ENCODE measurements at places on chromosomes 2 and 18.

DNA sequence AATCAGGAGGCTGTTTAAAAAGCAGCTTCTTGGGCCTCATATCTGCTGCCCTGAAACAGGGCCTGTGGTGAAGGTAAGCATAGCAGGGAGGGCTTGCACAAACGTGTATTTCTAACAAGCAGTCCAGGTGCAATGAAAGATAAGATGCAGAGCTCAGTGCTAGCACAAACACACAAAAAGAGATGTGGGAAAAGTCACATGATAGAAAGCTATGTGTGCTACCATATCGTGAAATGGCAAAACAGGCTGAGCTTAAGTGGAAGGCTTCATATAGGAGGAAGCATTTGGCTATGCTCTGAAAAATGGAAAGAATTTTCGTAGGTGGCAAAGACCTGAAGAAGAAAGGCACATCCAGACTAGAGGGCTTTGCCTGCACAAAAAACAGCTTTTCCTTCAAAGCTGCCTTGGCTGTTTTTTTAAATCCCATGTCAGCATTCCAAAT is 10.2 kb downstream of the RSAD2 start:
- DNase-seq: no peak

DNA sequence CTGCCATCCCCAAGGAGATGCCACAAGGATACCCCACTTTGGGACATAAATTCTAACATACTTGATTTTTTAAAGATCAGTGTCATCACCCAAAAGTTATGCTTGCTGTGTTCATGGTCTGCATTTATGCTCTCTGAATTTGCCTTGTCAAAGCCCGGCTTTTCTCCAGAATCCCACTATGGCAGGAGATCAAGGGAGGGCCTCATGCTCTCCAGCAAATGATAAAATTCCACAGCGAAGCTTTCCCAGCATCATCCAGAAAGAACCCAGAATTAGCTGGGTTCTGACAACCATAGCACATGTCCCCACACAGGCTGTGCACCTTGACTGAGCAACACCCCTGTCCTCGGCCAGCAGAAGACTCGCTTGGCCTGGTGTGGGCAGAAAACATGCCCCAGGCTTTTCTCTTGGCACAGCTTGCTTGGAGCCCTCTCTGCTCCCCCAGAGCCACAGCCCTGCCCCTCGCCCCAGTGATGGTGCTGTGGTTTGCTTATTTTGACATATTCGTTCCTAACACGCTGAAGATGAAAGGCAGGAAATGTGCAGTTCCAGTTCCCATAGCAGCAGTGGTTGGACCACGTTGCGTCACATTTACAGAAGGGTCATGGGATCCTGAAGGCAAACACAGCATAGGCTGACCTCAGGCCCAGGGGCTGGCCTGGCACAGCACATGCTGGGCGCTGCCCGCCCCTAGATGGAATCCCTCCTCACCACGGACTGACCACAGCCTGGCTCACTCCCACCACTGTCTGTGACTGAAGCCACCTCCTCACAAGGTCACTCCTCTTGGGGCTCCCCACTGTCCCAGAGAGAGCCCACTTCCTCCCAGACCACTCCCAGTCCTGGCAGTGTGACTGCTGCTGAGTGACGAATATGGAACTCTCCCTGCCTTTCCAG is 14.1 kb upstream of the CHRNA1 start:
- peak; percentile 22 for DNase-seq

DNA sequence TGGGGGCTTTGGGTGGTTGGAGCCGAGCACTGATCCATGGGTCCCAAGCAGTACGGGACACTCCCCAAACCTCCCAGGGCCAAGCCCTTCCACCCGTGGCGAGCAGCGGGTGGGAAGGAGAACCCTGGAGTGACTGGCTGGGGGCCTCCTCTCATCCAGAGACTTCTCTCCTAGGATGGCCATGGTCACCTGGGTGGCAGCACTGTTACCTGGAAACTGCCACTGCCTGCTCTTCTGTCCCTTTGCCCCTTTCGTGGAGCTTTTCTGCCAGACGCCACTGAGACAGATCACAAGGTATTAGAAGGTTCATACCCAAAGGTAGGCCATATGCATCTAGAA is 26.9 kb downstream of the CENPO start:
- no peak for DNase-seq

DNA sequence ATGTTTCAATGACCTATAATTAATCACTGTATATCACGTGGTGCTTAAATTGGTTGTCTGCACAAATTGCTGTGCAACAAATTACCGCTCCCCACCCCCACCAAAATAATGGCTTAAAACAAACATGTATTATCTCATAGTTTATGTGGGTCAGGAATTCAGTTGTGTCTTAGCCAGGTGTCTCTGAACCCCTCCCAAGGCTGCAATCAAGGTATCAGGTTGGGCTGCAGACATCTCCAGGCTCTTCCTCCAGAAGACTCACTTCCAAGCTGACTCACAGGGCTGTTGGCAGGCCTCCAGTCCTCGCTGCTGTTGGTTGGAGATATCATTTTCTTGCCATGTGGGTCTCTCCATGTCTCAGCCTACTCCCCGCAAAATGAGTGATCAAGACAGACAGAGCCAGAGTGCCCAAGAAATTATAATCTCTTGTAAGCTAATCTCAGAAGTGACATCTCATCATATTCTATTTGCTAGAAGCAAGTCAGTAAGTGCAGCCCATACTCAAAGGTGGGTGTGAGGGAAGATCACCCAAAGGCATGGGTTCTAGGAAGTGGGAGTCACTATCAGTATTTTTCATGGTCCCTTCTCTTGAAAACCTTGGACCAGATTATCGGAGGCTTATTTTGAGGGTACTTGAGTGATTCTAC is 38.4 kb downstream of the SPC25 start:
- DNase-seq: no peak

DNA sequence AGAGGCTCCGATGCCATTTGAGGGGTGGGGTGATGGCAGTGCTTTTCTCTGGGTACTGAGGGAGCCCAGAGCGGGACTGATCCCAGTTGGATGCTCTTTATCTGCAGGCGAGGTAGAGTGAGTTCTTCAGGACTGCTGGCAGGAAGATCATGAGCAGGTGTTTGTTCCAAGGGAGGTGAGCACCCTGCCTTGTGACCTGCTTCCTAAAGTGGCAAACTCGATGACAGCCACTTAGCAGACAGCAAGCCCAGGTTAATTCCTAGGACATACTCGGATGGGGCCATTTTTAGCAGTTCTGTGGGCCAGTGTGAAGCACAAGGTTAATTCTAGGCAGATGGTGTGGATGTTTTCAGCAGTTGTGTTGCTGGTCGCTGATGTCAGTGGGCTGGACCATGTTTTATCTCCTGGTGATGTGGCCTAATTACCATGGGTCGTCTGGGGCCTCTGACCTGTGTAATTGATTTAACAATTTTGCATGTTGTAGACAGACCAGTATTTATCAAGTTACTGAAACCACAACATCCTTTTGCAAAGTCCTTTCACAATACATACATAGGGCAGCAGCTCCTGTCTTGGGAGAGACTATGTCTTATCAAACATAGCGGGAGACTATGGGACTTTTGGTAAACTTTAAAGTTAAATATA is 4.9 kb downstream of the FKBP1B start:
- no peak for DNase-seq

DNA sequence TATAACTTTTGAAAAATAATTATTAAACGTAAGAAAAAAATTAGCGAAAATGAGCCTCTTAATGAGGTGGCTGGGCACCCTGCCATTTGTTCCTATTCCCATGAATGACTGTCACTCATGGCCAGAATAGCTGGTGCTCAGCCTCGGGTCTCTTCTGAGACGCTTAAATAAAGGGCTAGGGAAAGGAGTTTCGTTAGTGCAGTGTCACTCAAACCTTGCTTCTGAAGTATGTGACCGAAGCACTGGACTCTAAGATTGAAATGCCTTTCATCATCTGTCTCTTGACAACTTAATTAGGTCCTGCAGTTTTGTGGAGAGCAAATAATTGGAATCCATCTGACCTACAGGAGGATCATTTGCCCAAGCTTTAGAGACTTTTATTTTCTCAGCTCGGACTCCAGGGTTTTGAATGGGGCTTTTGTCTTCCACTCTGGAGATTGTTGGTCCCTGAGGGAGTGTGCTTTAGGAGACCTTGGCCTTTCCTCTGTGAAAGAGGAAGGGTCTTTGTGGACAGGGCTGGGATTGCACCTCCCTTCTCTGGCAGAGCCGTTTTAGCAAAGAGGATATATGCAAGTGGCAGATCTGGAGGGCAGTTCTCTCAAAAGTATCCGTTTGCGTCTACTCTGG is 42.3 kb upstream of the FHOD3 start:
- DNase-seq: no peak

- no peak for DNase-seq
Measured at GRCh38 chr2:106344302-106344701, 123.9 kb downstream of the RGPD3 start.

DNA sequence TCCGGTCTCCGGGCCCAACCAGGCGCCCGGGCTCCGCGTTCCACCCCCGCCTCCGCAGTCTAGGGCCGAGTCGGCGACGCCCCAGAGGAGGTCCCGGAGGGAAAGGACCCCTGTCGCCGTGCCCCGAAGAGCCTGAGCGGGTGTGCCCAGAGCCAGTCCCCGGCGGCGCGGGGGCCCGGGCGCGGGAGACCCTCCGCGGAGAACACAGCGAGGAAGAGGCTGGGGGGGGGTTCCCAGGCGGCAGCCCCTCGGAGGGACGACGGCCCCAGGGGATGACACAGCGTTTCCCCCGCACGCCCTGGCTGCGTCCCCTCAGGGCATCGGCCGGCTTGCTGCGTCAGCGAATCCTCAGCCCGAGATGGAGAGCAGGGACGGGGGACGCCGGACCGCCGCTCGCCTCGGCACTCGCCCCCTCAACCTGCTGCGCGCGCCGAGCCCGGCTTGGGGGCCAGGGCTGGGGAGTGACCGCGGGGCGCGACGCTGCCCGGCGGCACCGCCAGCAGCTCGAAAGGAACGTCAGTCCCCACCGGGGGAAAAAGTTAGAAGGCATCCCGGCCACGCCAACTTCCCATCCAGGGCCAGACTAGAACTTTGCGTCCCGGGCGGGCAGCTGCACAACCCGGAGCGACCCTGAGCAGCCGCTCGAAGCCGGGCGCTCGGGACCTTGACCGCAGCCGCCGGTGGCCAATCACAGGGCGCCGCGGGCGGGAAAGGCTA is 711 bp downstream of the SFXN5 start:
- DNase-seq: no peak

DNA sequence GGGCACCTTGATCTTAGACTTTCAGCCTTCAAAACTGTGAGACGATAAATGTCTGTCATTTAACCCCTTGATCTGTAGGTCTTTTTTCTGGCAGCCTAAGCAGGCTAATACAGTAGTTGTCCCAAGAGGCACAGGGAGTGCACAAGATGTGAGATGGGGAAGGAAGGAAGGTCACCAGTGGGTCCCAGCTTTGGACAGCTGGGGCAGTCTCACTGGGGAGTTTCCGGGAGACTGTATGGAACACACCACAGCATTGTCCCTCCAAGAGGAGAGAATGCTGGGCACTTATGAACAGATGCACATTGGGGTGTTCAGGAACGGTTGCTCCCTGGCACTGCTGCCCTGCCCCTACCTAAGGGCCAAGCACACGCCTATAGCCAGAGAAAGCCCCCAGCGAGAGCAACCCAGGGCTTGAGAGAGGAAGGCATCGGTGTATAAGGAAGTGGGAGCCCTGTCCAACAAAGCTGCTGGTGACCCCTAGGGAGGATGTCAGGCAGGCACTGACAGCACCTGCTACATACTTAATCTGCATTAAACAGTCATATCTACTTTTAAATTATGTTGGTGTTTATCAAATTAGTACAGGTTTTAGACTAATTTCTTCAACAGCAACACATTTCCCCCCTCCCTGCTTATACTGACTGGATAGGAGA is 11.6 kb upstream of the NCK2 start:
- DNase-seq: no peak
